ENCODE measurements at places on chromosomes 5 and 9.

DNA sequence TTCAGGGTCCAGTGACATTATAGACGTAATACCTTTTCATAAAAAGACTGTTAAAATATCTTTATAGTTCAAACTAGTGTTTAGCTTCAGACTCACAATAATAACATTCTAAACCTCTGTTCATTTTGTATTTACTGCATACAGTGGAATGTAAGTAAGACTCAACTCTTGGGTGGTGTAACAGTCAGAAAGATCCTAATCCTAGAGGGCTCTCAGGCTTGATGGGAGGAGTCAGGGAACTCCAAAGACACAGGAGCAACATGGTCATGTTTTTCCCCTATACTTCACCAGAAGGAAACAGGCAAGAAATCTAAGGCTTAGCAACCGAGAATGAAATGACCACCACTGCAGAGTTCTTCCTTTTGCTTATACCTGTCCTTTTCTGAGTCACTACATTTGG is 82.6 kb downstream of the MRPS27 start:
- DNase-seq = no peak

GRCh38 chr9:87250205-87250604 is 247.5 kb upstream of the DAPK1 start:
- no peak for DNase-seq

DNA sequence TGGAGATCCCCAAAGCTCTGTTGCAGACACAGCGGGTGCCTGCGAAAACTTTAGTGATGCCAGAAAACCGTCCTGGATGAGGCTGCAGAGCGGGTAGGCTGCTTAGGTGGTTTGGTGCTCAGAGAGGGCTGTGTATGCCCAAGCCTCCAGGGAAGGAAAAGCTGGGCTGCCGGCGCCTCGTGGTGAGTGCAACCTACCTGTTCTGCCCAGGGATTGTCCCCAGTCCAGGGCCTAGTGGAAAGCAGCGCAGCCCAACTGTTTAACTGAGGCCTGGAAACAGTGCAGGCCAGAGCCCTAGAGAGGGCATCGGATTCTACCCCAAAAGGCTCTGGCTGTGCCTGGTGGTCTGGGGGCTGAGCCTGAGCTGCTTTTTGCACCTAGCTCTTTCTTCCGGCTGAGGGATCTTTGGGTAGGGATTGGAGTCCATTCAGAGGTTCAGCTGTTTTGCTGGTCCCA is 2.8 kb downstream of the LMX1B start:
- DNase-seq = no peak

DNA sequence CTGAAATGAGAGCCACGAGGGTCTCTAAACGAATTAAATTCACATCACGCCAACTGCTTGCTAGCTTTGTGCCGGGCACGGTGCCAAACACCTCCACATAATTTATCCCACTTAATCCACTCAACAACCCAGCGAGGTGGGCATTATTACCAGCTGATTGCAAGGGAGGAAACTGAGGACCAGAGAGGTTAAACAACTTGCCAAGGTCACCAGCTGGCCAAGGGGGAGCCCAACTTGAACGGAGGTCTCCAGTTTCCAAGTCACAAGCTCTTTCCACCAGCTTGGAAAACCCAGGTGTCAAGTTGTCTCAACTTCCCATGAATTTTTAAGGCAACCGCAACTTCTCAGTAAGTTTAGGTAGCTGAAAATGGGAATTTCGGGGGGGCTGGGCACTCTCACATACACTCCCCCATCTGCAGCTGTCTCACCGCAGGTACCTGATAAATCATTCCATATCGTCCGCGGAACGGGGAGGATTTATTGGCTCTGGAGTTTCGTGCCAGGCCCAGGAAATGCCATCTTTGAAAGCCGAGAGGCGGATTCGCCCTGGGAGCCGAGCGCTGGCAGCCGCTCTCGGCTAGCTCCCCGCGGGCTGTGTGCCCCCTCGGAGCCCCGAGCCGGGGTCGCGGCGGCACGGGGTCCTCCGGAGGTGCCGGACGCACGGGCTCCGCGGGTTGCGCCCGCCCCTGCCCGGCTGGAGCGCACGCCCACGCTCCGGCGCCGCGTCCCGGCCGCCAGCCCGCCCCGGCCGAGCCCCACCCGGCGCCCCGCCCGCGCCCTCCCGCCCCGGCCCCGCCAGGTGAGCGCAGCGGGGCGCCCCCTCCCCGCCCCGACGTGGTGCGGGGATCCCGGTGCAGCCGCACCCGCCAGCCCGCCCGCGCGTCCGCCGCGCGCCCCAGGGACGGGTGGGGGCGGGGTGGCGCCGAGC is 617 bp downstream of the PTPN3 start:
- no peak for DNase-seq

- no peak for DNase-seq
These were observed 9.3 kb downstream of the FBN2 start for GRCh38 chr5:128528637-128529255.

GRCh38 chr5:177351392-177352329 is at the start of gene LMAN2:
Gene LMAN2 (minus strand): TSS chr5:177351668. CDS start chr5:177351647, 21 bp downstream.
- DNase-seq = peak; percentile 95

GRCh38 chr9:129436751-129437625 is 183.9 kb downstream of the C9orf50 start:
- peak; percentile 74 for DNase-seq

GRCh38 chr5:111582993-111583601 is 70.8 kb upstream of the STARD4 start:
- DNase-seq = no peak

DNA sequence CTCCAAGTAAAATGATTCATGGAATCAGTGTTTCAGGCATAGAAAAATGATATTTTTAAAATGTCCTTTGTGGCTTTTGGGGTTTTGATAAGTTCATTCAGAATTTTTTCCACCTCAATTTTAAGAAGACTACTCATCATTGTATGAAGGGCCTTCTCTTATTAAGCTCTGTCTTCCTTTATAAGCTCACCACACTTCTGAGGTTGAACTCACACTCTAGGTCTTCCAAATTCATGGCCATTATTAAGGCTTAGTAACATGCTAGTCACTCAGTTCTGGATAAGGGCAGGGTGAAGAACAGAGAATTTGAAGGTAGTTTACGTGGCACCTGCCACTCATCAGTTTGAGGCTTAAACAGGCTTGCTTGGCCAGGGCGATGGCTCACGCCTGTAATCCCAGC is 4.2 kb downstream of the MELK start:
- no peak for DNase-seq

- DNase-seq = no peak
These were observed 15.0 kb downstream of the NPR3 start for GRCh38 chr5:32726086-32726557.

GRCh38 chr9:12065050-12065449 is 628.1 kb upstream of the TYRP1 start:
- DNase-seq = no peak

DNA sequence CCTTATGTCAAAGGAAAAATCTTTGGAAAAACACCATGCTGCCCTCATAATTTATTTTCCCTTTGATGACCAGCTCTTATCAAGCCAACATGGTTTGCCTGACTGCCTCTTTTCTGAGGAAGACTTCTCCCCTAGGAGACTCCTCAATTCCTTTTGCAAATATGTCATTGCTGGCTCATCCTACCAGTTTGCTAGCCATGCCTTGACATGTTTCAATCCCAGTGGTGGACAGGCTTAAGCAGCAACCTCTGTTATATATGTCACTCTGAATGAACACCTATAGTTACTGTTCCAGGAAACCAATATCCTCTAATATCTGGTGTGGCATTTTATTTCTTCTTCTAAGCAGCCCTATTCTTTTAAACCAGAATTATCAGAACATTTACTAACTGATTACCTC is 615.8 kb downstream of the HTR1A start:
- no peak for DNase-seq

DNA sequence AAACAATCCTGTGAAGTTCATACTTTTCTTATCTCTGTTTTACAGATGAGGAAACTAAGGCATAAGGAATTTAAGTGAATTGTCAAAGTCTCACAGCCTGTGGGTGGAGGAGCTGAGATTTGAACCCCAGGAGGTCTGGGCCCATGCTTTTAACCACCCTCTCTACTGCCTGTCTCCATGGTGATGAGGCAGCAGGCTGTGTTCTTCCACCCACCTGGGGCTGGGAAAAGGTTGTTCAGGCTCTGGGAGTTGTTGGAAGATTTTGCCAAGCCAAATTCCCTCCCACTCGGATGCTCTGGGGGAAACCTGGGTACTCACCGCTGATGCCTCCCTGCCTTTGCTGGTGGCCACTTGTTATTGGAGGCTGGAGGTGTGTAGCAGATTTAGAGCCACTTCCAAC is 18.3 kb upstream of the SYNPO start:
- no peak for DNase-seq

GRCh38 chr9:82940376-82940775 is 122.6 kb downstream of the RASEF start:
- DNase-seq = no peak

- no peak for DNase-seq
These were observed 301.9 kb downstream of the CTNND2 start for GRCh38 chr5:11602298-11602697.

DNA sequence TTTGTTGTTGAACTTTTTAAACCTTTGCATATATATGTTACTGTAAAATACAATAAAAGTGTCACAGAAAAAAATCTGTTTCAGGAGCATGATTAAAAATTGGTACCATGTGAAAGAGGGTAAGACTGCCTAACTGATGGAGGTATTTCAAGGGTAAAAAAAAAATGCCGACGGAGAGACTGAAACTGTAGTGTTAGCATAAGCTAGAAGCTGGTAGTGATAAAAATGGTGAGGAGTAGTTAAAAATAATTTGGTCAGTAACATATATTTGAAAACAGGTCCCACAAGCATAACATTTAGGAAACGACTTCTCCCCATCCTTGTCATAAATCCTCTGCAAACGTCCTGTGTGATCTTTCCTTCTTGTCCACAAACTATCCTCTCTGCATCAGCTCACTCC is 64.7 kb downstream of the MEF2C start:
- no peak for DNase-seq

DNA sequence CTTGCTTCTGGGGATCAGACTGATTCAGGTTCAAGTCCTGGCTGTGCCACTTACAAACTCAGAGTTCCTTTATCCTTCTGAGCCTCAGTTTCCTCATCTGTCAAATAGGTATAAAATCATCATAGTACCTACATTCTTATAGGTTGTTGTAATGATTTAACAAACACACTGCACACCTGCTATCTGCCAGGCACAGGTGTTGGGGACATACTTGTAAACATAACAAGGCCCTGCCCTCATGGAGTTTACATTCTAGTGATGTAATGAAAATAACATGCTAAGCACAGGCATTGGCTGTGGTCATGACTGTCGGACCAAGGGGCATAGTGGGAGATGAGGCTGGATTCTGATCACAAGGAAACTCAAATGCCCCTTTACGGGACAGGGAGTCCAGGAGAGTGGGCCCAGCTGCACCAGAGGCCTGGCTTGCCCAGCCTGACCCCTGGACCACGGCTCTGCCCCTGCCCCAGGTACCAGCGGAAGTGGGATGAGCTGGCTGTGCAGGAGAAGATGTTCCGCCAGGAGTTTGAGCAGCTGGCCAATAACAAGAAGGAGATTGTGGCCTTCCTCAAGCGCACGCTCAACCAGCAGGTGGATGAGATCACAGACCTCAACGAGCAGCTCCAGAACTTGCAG is 2.3 kb downstream of the CFAP157 start:
- no peak for DNase-seq

All from right atrium auricular region (tissue), 2 donors.